ENCODE measurements at places on chromosomes 3 and 15.

- no peak for DNase-seq
Observed at GRCh38 chr15:78620527-78621421, at the start of gene CHRNA3. Gene CHRNA3 (minus strand): TSS chr15:78620996. CDS start chr15:78620794, 202 bp downstream.

DNA sequence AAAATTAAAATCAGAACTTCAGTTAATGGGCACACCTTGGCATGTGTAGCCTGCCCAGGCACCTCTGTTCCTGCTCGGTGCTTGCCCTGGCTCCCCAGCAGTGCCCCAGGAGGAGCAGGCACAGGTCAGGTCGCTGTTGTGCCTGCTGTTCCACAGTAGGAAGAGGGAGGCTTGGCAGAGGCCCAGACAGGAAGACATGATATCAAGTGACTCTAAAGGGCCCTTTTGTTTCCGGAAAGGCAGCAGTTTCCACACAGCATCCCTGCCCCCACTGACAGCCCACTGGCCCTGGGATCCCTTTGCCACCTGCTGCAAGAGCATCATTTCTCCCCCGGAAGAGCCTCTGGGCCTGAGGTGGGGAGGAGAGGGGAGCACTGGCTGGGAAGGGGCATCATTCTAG lies 40.5 kb upstream of the HES1 start:
- no peak for DNase-seq

GRCh38 chr3:83434880-83435587 lies 1523.8 kb upstream of the CADM2 start:
- DNase-seq = no peak

GRCh38 chr3:146071632-146072031 lies 89.4 kb downstream of the PLOD2 start:
- DNase-seq = no peak

DNA sequence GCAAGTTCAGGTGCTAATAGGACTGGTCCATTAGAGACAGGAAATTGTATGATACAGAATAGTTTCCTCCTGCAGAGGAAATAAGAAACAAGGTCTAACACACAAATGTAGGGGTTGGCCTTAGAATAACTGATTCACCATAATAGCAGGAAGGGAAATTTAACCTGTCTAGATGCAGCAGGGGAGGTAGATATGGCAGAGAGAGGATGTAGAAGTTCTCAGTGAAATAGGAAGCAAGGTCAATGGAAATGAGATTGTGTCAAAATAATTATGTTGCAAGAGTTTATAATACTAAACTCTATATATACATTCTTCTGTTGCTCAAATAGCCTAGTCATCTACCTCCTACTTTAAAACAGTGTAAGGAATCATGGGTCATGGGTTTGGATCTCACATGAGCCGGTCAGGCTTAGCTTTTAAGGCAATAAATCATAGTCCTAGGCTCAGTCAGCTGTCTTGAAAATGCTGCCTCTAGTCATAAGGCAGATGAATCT lies 17.0 kb downstream of the BCL2A1 start:
- DNase-seq = no peak

DNA sequence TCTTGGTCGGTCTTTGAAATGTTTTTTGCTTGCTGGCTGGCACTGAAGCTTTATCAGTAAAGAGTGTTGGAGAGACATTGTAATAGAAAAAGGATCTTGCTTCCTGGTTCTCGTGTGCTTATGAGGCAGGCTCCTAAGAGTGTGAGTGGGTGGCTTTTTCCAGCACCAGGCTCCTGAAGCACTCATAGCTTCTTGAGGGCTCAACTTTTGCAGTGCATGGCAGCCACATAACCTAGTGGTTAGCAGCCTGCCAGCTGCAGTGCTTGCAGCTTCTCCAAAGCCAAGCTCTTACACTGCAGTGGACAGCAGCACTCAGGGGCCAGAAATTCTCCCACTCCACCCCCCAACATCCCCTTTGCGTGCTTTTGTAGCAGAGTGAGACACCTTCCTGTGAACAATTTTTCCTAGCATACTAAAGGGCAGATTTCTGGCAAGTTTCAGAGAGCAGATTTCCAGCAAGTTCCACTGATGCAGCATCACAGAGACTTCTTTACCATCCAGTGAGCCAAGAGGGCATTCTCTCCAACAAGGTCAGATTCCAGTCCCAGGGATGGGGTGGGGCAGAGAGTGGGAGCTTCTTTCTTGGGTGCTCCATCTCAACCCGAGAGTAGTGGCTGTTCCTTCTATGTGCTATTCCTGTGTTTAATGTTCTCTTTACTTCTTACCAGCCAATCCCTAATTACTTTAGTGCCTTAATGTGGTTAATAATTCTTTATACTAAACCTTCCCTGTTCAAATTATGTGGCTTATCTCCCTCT lies 15.8 kb upstream of the ARHGEF26 start:
- no peak for DNase-seq

DNA sequence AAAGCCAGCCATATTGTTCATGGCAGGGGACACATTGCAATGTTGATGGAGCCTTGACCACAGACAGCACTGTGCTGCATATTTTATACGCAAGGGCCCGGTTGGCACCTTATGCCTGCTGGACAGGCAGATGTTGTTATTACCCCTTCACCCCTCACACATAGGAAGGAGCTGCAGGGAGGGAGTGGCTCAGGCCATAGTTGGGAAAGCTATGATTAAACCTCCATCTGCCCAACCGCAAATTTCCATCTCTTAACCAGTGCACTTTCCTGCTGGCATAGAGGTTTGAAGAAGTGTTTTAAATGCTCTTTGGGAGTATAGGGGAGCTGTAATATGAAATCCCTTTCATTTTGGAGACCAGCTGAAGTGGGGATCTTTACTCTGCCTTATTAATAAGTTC lies 224.7 kb downstream of the CACNA2D3 start:
- DNase-seq = no peak

GRCh38 chr3:115040673-115041286 lies 106.3 kb downstream of the ZBTB20 start:
- no peak for DNase-seq

- DNase-seq = no peak
Observed at GRCh38 chr3:160577556-160578195, 12.3 kb upstream of the KPNA4 start.

DNA sequence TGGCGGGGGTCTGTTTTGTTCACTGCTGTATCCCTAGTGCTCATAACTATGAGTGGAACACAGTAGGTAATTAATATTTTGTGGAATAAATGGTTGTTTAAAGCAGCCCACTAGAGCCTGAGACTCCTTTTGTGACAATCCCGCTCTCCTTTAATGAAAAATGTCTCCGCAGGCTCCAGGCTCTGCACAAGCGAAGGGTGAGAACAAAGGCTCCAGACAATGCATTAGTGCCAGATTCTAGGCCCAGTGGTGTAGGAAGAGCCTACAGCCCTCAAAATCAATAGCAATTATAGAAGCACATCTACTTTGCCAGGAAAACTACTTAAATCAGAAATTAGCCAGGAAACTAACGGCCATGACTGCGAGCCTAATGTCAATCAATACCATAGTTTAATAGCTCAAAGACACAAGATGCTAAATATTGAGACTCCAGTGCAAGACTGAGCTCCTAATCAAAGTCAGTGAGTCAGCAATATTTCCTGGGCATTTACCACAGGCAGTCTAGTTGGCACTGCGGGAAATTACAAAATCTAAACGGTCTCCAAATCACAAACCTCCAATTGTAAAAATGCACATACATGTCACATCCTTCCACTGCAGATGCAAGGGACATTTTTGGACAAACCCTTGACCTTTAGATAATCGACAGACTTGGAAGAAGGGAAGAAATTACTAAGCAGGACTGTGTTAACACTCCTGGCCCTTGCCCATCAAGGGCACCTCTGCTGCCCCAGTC lies 2.3 kb downstream of the ANXA2 start:
- DNase-seq = no peak

DNA sequence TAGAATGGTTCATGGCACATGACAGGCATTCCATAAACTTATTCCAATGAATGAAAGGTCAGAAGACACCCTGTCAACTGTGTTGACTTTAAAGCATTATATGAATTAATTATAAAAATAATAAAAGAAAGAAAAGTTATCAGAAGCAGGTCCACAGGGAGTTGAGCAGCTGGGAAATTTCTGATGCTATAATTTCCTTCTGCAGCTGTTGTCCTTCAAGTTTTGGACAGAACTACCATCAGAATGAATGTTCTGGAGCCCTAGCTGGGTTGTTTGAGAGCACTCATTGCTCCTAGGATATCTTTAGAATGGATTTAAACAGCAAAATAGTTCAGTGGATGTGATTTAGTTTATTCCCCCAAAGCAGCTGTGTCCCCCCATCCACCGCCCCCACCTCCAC lies 232.4 kb upstream of the PROK2 start:
- no peak for DNase-seq

GRCh38 chr15:31374489-31374888 lies 47.9 kb downstream of the KLF13 start:
- no peak for DNase-seq

- no peak for DNase-seq
Observed at GRCh38 chr3:39254806-39255449, 24.9 kb downstream of the CX3CR1 start.

- no peak for DNase-seq
Observed at GRCh38 chr3:195522254-195523023, 20.7 kb downstream of the PPP1R2 start.

GRCh38 chr3:71599416-71599815 lies 15.9 kb upstream of the FOXP1 start:
- no peak for DNase-seq

DNA sequence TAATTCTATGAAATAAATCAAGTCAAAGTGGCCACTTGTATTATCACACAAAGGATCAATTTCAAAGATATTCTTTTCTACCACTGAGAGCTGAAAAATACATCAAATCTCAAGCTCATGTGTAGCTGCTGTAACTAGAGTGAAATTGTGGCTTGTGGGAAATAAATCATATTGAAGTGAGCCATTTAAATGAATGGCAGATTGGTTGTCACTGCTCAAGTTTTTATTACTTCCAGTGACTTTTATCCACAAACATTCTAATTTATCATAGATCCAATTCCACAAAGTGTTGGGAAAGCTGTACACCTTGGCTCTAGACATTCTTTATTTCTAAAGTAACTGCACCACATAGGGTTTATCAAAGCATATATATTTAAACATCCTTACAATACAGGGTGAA lies 285.4 kb downstream of the CNTN3 start:
- DNase-seq = no peak

DNA sequence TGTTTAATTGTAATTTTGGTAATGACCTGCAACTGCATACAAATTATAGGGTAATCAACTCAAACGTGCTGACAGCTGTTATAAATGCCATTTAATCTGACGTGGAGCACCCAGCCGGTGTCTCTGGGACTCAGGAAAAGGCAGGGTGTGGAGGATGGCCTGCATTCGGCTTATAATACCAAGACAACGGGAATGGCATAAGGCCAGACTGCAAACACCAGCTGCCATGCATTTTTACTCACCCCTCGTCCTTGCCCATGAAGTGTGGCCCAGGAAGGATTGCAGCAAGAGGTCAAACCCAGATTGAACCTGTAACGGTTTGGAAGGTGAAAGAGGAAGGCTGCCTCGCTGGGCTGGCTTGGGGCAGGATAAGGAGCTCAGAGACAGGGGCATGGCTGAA lies 96.4 kb downstream of the WNT7A start:
- no peak for DNase-seq

GRCh38 chr3:159796226-159796625 lies 192.4 kb upstream of the IL12A start:
- no peak for DNase-seq

DNA sequence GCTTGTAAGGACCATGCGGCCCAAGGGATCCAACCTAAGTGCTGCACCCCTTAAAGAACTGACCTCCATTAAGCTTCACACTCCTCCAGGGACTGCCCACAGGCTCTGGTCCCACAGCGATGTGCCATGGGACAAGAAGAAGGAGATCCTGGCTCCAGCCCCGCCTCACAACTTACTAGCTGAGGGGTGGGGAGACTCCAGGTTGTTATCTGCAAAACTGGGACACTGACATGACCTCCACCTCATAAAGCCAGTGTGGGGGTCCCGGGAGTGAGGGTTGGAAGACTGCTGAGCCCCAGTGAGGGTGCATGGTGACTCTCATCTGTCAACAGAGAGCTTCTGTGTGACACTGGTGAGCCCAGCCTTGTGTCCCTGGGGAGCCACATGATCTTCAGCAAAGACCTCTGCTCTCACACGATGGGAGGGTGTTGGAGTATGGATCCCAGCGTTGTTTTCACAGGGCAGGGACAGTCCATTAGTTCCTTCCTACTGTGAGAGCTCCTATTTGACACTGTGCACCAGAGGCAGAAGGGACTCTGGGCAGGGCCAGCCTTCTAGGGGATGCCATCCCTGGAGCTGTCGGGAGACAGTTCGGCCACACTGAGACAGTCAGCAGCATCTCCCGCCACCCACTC lies 26.7 kb downstream of the EAF1 start:
- DNase-seq = no peak

DNA sequence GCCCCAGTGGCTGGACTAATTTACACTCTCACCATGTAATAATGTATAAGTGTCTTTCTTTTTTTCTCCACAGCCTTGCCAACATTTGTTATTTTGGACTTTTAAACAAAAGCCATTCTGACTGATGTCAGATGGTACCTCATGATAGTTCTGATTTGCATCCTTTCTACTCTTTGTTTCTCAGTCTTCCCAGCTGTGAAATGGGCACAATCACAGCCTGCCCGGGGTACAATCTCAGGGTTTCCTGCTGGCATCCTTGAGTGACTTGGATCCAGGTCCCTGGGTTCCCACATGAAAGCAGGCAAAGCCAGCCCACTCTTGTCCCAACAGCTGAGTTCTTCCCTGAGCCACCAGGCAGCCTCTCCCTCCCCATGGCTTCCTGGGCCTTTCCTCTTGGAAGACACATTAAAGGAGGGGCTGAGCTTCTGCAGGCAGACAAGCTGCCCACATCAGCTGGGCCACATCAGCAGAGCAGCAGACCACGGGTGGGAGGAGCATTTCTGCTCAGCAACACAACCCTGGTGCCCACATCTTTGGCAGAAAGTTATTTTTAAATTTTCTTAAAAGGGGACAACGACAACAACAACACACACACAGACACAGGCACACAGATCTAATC lies 82.0 kb downstream of the MYLK start:
- DNase-seq = no peak

GRCh38 chr15:95687061-95687460 lies 643.4 kb upstream of the NR2F2 start:
- DNase-seq = no peak

GRCh38 chr3:124275412-124275811 lies 283.5 kb upstream of the ROPN1 start:
- DNase-seq = no peak

GRCh38 chr3:72160351-72160750 lies 375.4 kb upstream of the PROK2 start:
- no peak for DNase-seq

DNA sequence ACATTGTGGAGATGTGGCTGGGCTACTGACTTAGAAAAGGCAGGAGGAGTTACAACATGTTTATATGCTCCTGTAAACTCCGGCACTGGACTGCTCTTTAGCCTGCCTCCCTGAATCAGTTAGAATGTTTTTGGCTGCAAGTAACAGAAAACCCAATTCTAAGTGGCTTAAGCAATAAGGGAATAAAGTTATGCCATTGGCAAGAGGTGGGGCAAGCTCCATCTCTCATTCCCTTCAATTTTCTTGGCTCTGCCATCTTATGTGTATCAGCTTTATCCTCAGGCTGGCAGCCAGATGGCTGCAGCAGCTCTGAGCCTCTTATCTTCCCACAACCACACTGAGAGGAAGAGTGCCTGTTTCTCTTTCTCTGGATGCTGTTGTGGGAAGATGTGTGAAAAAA lies 22.4 kb upstream of the MEIS2 start:
- DNase-seq = no peak

- no peak for DNase-seq
Observed at GRCh38 chr15:75584121-75584520, 5.0 kb upstream of the PTPN9 start.

- no peak for DNase-seq
Observed at GRCh38 chr3:99651531-99651930, 13.1 kb downstream of the COL8A1 start.

- no peak for DNase-seq
Observed at GRCh38 chr15:64651601-64652191, 123.7 kb downstream of the RBPMS2 start.

- DNase-seq = no peak
Observed at GRCh38 chr3:99418709-99419108, 219.7 kb upstream of the COL8A1 start.
